CD4-positive, alpha-beta T cell (primary cell): ENCODE measurements at places on chromosomes 12 and 14. TPM values are rescaled to one million over a fixed set of nuclear protein-coding genes. Genes with fewer than 3 reads are reported as not detected.

- DNase-seq = no peak
- H3K36me3 ChIP-seq = no peaks in the 10 kb centered on the region
- no peak overlapping the region for H3K4me3 ChIP-seq
- peaks cover 5% of the 10 kb centered on the region for H3K4me1 ChIP-seq
- no peak overlapping the region for H3K27ac ChIP-seq
These were observed 24.3 kb upstream of the CPM start for GRCh38 chr12:68957273-68957672.

DNA sequence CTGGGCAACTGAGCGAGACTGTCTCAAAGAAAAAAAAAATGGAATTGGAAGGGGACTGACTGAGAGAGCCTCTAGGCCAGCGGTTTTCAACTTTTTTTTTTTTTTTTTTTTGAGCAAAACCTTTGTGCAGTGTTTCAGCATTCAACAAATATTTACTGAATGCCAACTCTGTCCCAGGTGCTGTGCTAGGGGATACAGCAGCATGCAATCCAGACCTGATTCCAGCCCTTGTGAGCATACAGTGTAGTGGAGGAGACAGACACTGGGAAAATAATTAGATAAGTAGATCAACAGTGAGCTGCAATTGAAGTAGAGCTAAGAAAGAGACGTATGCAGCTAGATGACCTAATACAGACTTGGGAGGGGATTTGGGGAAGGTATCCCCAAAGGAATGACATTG is 23.8 kb upstream of the LTBP2 start:
- H3K4me3 ChIP-seq = no peak overlapping the region
- no peak overlapping the region for H3K27ac ChIP-seq
- no peak for DNase-seq

DNA sequence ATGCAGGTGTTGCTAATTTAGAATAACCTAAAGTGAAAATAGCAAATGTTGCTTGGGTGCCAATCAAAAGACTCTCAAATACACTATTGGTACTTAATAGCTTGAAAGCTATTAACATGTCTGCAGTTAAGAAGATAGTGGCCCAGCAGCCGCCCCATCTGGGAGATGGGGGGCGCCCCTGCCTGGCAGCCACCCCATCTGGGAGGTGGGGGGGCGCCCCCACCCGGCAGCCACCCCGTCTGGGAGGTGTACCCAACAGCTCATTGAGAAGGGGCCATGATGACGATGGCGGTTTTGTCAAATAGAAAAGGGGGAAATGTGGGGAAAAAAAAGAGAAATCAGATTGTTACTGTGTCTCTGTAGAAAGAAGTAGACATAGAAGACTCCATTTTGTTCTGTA is 923.1 kb upstream of the MDGA2 start:
- DNase-seq = no peak
- H3K36me3 ChIP-seq = no peaks in the 10 kb centered on the region

DNA sequence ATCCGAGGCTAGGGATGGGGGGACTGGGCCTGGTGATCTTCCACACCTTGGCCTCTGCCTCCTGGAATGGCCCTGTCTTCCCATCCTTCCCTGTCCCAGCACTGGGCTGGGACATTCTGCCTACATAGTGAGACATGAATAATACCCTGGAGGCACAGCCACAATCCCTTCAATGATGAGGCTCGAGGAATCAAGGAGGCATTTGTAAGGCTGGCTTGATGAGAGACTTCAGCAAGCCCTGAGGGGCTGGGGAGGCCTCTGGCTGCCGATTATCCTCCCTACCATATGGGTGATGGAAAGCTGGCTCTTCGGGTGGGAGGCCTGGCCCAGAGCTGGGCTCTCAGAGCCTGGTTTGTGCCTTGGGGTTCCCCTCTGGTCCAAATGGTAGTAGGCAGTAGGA is 92.5 kb downstream of the CALM1 start:
- no peaks in the 10 kb centered on the region for H3K27me3 ChIP-seq
- H3K4me1 ChIP-seq = peaks cover 2% of the 10 kb centered on the region
- no peak for DNase-seq
- no peak overlapping the region for H3K4me3 ChIP-seq
- H3K27ac ChIP-seq = no peak overlapping the region
- H3K36me3 ChIP-seq = no peaks in the 10 kb centered on the region

GRCh38 chr14:72793156-72793939 is 100.6 kb downstream of the DPF3 start:
- H3K4me3 ChIP-seq = no peak overlapping the region
- no peak for DNase-seq
- no peaks in the 10 kb centered on the region for H3K36me3 ChIP-seq
- H3K4me1 ChIP-seq = no peaks in the 10 kb centered on the region
- H3K27ac ChIP-seq = no peak overlapping the region
- H3K27me3 ChIP-seq = no peaks in the 10 kb centered on the region

DNA sequence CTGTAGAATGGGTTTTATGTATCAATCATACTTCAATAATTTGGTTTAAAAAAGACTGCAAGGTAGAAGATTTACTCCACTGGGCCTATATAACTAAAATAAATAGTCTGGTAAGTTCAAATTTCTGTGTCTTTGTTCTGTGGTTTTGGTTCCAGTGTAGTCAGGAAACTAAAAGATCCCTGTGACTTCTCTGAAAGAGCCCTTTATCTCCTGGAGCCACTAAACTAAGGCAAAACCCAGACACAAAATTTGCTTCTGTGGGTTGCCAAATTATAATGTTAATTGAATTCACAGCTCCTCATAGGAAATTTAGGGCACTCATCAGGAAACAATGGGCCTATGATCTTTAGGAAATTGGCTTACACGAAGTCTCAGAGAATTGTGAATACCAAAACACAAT is 1038.4 kb downstream of the GALC start:
- DNase-seq = no peak
- H3K27ac ChIP-seq = no peak overlapping the region
- no peaks in the 10 kb centered on the region for H3K36me3 ChIP-seq
- H3K4me1 ChIP-seq = no peaks in the 10 kb centered on the region

DNA sequence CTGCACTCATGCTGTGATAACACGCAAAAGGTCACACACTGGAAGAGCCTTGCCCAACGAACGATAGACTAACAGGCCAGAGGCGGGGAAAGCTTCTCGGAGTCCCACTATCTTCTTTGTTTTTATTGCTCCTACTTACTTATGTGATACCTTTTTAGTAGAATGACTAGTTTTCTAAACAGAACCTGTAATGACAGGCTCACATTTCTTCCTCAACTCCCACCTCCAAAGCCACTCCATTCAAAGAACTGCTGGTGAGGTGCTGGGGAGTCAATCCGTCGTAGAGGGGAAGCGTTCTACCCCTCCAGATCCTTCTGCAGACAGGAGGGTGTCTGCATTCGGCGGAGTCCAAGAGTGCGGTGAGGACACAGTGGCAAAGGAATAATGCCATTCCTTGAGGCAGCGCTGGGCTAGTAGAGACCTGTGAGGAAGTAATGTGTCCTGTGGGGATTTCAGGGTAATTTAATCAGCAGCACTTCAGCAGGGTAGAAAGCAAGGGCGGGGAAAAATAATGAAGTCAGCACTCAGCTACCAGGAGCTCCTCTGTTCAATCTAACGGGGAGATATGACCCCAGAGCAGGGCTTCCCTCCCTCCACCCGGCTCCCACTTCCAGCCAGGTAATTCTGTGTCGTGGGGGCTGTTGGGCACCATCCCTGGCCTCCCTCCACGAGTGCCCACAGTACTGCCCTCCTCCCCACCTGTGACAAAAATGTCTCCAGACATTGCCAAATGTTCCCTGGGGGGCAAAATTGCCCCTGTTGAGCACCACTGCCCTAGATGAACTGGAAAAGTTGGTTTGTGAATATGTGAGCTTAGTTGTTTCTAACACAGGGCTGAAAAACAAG is 25.2 kb downstream of the SPRING1 start:
- no peak for DNase-seq
- H3K4me3 ChIP-seq = no peak overlapping the region
- peaks cover 15% of the 10 kb centered on the region for H3K36me3 ChIP-seq

GRCh38 chr14:75150150-75150549 is 23.3 kb upstream of the NEK9 start:
- H3K4me1 ChIP-seq = peaks cover 13% of the 10 kb centered on the region
- peaks cover 42% of the 10 kb centered on the region for H3K36me3 ChIP-seq
- H3K27me3 ChIP-seq = no peaks in the 10 kb centered on the region
- no peak overlapping the region for H3K27ac ChIP-seq
- no peak overlapping the region for H3K4me3 ChIP-seq

GRCh38 chr12:111170543-111170942 is 198.4 kb downstream of the PHETA1 start:
- H3K4me3 ChIP-seq = no peak overlapping the region
- H3K27ac ChIP-seq = no peak overlapping the region
- H3K27me3 ChIP-seq = no peaks in the 10 kb centered on the region
- no peaks in the 10 kb centered on the region for H3K36me3 ChIP-seq
- DNase-seq = no peak
- peaks cover 5% of the 10 kb centered on the region for H3K4me1 ChIP-seq

GRCh38 chr12:107486140-107486892 is 199.3 kb upstream of the PWP1 start:
- H3K27me3 ChIP-seq = no peaks in the 10 kb centered on the region
- no peak overlapping the region for H3K4me3 ChIP-seq
- no peak overlapping the region for H3K27ac ChIP-seq
- DNase-seq = no peak
- no peaks in the 10 kb centered on the region for H3K36me3 ChIP-seq

DNA sequence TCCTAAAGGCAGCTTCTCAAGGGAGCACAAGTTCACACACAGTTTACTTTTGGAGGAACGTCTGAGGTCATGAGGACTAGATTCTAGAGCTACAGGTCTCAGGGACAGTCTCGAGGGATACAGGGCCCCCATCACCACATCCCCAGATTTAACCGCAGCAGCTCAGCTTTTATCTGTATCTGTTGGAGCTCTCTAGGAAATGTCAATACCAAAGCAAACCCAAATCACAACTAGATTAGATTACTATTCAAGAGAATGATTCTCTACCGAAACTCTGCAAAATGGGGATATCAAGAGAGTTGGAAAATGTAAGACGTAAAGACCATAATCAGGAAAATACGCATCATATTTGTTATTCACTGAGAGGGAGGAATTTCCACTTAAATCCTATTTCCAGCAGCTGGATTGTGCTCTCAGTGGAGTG is 4.0 kb upstream of the MYRFL start:
- H3K27me3 ChIP-seq = no peaks in the 10 kb centered on the region
- H3K27ac ChIP-seq = no peak overlapping the region
- H3K4me3 ChIP-seq = no peak overlapping the region
- no peaks in the 10 kb centered on the region for H3K4me1 ChIP-seq

DNA sequence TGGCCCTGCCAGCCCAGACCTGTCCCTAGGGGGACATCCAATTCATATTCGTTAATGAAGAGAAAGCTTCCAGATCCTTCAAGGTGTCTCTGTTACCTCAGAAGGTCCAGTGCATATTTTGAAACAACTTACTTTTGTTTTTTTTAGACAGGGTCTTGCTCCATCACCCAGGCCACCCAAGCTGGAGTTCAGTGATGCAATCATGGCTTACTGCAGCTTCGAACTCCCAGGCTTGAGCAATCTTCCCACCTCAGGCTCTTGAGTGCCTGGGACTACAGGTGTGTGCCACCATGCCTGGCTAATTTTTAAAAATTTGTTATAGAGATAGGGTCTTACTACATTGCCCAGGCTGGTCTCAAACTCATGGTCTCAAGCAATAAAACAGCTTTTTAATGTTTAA is 48.4 kb downstream of the B4GALNT3 start:
- no peak overlapping the region for H3K4me3 ChIP-seq
- H3K36me3 ChIP-seq = no peaks in the 10 kb centered on the region
- DNase-seq = no peak
- H3K27ac ChIP-seq = no peak overlapping the region
- no peaks in the 10 kb centered on the region for H3K27me3 ChIP-seq

GRCh38 chr12:51871126-51871525 is 16.8 kb upstream of the ANKRD33 start:
- H3K4me3 ChIP-seq = no peak overlapping the region
- no peaks in the 10 kb centered on the region for H3K36me3 ChIP-seq
- no peak for DNase-seq
- H3K4me1 ChIP-seq = peaks cover 11% of the 10 kb centered on the region

DNA sequence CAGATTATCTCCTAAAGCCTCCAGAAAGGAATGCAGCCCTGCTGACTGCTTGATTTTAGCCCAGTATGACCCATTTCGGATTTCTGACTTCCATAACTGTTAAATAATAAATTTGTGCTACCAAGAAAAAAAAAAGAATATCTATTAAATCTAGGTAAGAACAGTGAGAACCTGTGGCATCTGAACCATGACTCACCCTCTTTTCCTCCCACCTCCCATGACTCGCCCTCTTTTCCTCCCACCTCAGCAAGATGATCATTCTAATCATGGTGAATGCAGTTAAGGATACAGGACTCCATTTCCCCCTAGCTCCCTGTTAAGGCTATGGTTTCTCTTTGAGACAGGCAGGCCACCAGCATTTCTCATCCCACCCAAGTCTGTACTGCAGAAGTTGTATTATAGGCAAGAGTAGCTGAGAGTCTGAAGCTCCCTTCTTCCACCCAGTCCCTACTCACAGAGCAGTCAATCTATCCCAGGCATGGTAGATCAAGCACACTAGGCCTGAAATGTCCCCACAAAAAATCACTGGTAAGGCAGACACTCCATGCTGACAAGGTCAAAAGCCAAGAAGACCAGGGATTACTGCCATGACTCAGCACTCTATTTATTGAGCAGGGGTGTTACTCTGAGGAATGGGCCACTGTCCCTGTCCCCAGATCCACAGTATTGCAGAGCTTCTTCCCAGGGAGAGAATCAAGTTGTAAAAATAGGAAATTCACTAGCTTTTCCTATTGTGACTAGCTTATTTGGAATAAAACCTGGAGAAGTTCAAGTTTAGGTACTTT is 188.9 kb downstream of the ADAMTS20 start:
- no peak overlapping the region for H3K27ac ChIP-seq
- no peak for DNase-seq
- H3K4me3 ChIP-seq = no peak overlapping the region
- no peaks in the 10 kb centered on the region for H3K4me1 ChIP-seq

- peaks cover 20% of the 10 kb centered on the region for H3K4me1 ChIP-seq
- H3K27ac ChIP-seq = no peak overlapping the region
- H3K36me3 ChIP-seq = no peaks in the 10 kb centered on the region
- DNase-seq = no peak
- H3K4me3 ChIP-seq = no peak overlapping the region
These were observed 127.0 kb upstream of the SSTR1 start for GRCh38 chr14:38080696-38081095.

- no peaks in the 10 kb centered on the region for H3K27me3 ChIP-seq
- H3K36me3 ChIP-seq = no peaks in the 10 kb centered on the region
- no peak overlapping the region for H3K27ac ChIP-seq
- no peaks in the 10 kb centered on the region for H3K4me1 ChIP-seq
- H3K4me3 ChIP-seq = no peak overlapping the region
These were observed 439.4 kb downstream of the CCDC91 start for GRCh38 chr12:28629691-28630090.

GRCh38 chr14:103129301-103130016 is 6.2 kb downstream of the TNFAIP2 start:
- H3K27ac ChIP-seq = no peak overlapping the region
- no peak overlapping the region for H3K4me3 ChIP-seq
- DNase-seq = no peak
- peaks cover 2% of the 10 kb centered on the region for H3K27me3 ChIP-seq
- H3K4me1 ChIP-seq = no peaks in the 10 kb centered on the region

Gene ITPR2
- 28.8 TPM for total RNA-seq

Gene KRT83
- total RNA-seq = not detected

Gene ITGB7
- 166 TPM for total RNA-seq

Gene FOXN4
- not detected for total RNA-seq

Gene FAM181A
- total RNA-seq = not detected

Gene TMPRSS12
- not detected for total RNA-seq

Gene SAMD15
- 0.34 TPM for total RNA-seq

Gene RAD51AP1
- total RNA-seq = 0.45 TPM

Gene SLC25A21
- total RNA-seq = not detected

Gene TAS2R30
- 4.9 TPM for total RNA-seq

Gene RAPGEF3
- total RNA-seq = 0.17 TPM

Gene GPRC5D
- not detected for total RNA-seq
